Activated T-cell treated with anti-CD3 and anti-CD28 coated beads, Interleukin-2, amount 50 U/mL, for 24 hours (primary cell): ENCODE measurements at places on chromosomes 2 and 18.

DNA sequence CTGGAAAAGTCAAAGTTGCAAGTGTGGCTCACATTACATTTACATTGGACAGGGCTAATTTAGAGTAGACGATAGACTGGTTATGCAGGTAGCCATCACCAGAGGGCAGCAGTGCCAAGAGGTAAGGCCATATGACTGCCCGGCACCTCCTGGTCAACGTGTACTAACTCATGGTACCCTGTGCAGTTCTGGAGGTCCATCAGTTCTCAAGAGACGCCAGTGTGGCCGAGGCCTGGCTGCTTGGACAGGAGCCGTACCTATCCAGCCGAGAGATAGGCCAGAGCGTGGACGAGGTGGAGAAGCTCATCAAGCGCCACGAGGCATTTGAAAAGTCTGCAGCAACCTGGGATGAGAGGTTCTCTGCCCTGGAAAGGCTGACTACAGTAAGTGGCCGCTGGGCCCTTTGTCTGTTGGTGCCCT is 65.8 kb upstream of the EML6 start:
- peak overlapping the region; percentile 56 for H3K27ac ChIP-seq
- DNase-seq: peak; percentile 58
- no peak overlapping the region for H3K4me3 ChIP-seq
- H3K4me1 ChIP-seq: peaks cover 19% of the 10 kb centered on the region
- H3K27me3 ChIP-seq: no peaks in the 10 kb centered on the region

DNA sequence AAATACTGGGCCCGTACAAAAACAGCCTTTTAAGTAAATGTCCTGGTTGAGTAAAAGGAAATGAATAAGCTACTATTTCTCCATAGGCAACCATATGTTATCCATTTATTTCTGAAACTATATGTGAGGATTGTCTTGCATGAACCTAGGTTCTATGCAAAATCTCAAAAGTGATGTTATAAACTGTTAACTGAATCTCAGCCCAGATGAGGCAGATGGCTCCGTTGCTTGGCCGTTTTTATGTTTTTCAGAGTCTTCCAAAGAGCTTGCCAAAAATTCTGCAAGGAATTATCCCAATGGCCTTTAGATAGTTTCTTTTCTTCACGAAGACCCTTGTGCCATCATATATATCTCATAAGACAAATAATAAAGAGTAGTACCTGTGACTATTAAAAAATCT is 1669.5 kb upstream of the DDX18 start:
- H3K27ac ChIP-seq: no peak overlapping the region
- no peak overlapping the region for H3K4me3 ChIP-seq
- H3K36me3 ChIP-seq: no peaks in the 10 kb centered on the region
- H3K4me1 ChIP-seq: no peaks in the 10 kb centered on the region

- peaks cover 5% of the 10 kb centered on the region for H3K27me3 ChIP-seq
- no peak overlapping the region for H3K27ac ChIP-seq
- DNase-seq: no peak
- no peaks in the 10 kb centered on the region for H3K4me1 ChIP-seq
Measured at GRCh38 chr18:45236676-45237075, 378.6 kb upstream of the SLC14A2 start.

- no peak for DNase-seq
- no peak overlapping the region for H3K4me3 ChIP-seq
- peaks cover 21% of the 10 kb centered on the region for H3K27me3 ChIP-seq
- no peaks in the 10 kb centered on the region for H3K4me1 ChIP-seq
Measured at GRCh38 chr2:178327516-178327915, 123.5 kb downstream of the PRKRA start.

DNA sequence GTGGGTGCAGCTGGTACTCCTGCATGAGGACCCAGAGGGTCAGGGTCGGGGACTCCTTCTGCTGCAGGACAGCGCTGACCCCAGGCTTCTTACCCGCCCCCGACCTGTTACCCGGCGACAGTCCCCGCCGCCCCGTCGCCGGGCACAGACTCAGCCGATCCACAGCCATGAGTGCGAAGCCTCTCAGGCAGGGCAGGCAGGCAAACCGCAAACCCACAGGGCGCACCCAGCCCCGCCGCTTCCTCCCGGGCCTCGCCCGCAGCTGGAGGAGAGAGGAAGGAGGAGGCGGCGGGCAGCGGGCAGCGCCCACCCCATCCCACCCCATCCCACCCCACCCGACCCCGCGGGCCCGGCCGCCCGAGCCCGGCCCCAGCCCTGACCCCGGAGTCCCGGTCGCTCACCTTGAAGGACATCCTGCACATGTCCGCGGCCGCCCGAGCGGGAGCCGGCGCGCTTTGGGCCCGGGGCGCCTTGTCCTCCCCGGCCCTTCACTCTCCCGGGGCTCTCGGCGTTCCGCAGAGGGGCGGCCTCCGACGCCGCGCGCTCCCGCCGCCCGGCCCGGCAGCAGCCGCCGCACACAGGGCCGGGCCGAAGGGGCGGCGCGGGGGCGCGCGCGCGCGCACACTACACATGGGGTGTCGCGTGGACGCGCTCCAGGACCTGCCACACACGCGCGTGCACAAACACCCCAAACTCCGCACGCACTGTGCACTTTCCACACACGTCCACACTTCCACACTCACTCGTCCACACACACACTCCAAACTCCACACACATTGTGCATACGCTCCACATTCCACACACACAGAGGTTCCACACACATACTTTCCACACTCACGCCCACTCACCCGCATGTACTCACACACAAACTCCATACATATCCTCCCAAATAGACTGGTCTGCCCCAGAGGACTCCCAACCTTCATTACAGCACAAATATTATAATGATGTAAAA is at the start of gene ANKRD29:
ANKRD29 (minus strand) TSS at position 603 of the 955 bp plus-strand sequence; CDS start at position 422, 181 bp downstream.
- H3K36me3 ChIP-seq: no peaks in the 10 kb centered on the region
- H3K27ac ChIP-seq: peak within 1 kb of the TSS; percentile 58
- H3K4me3 ChIP-seq: peak within 1 kb of the TSS; percentile 74
- peaks cover 44% of the 10 kb centered on the region for H3K27me3 ChIP-seq

DNA sequence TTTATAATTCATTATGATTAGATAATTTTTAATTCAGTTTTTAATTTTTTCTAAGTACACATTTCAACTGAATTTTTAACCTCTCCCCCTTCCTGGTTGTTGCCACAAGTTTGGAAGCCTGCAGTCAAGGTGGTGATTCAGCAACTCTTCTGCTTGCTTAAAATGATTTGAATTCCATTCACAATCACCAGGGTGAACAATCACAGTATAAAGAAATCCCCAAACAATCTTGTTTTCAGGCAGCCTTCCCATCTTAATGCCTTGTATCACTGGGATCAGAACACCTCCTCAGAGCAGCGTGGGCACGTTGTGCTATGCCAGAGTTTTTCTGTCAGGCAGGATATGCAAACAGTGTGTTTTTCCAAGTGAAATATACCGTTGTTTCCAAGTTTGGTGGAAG is 46.7 kb upstream of the BARD1 start:
- no peak overlapping the region for H3K4me3 ChIP-seq
- no peaks in the 10 kb centered on the region for H3K36me3 ChIP-seq
- no peaks in the 10 kb centered on the region for H3K4me1 ChIP-seq
- no peak for DNase-seq
- H3K27ac ChIP-seq: no peak overlapping the region
- H3K27me3 ChIP-seq: no peaks in the 10 kb centered on the region

GRCh38 chr2:117967977-117968718 is 45.7 kb downstream of the CCDC93 start:
- no peak overlapping the region for H3K4me3 ChIP-seq
- H3K36me3 ChIP-seq: peaks cover 96% of the 10 kb centered on the region
- H3K27ac ChIP-seq: no peak overlapping the region
- no peak for DNase-seq
- H3K4me1 ChIP-seq: no peaks in the 10 kb centered on the region

- no peak overlapping the region for H3K27ac ChIP-seq
- peaks cover 60% of the 10 kb centered on the region for H3K36me3 ChIP-seq
- no peaks in the 10 kb centered on the region for H3K27me3 ChIP-seq
- peaks cover 5% of the 10 kb centered on the region for H3K4me1 ChIP-seq
- no peak for DNase-seq
Measured at GRCh38 chr2:214740867-214741395, 68.6 kb downstream of the BARD1 start.

GRCh38 chr2:57549642-57550102 is 496.9 kb upstream of the VRK2 start:
- no peak for DNase-seq
- H3K4me3 ChIP-seq: no peak overlapping the region
- peaks cover 4% of the 10 kb centered on the region for H3K4me1 ChIP-seq
- H3K36me3 ChIP-seq: no peaks in the 10 kb centered on the region
- H3K27ac ChIP-seq: no peak overlapping the region
- peaks cover 2% of the 10 kb centered on the region for H3K27me3 ChIP-seq

GRCh38 chr18:48896875-48897511 is 53.8 kb downstream of the SMAD7 start:
- peaks cover 13% of the 10 kb centered on the region for H3K4me1 ChIP-seq
- H3K27me3 ChIP-seq: no peaks in the 10 kb centered on the region
- no peaks in the 10 kb centered on the region for H3K36me3 ChIP-seq
- DNase-seq: no peak
- no peak overlapping the region for H3K27ac ChIP-seq

GRCh38 chr18:14781671-14782070 is 33.7 kb downstream of the ANKRD30B start:
- H3K4me3 ChIP-seq: no peak overlapping the region
- H3K4me1 ChIP-seq: no peaks in the 10 kb centered on the region
- no peak overlapping the region for H3K27ac ChIP-seq
- no peaks in the 10 kb centered on the region for H3K36me3 ChIP-seq

GRCh38 chr2:60071490-60071831 is 482.0 kb downstream of the BCL11A start:
- no peak for DNase-seq
- H3K4me1 ChIP-seq: no peaks in the 10 kb centered on the region
- H3K36me3 ChIP-seq: no peaks in the 10 kb centered on the region
- H3K27ac ChIP-seq: no peak overlapping the region
- H3K4me3 ChIP-seq: no peak overlapping the region
- H3K27me3 ChIP-seq: no peaks in the 10 kb centered on the region

- DNase-seq: no peak
- H3K4me1 ChIP-seq: no peaks in the 10 kb centered on the region
- no peaks in the 10 kb centered on the region for H3K27me3 ChIP-seq
- H3K4me3 ChIP-seq: no peak overlapping the region
Measured at GRCh38 chr18:22641958-22642357, 224.2 kb upstream of the CTAGE1 start.

DNA sequence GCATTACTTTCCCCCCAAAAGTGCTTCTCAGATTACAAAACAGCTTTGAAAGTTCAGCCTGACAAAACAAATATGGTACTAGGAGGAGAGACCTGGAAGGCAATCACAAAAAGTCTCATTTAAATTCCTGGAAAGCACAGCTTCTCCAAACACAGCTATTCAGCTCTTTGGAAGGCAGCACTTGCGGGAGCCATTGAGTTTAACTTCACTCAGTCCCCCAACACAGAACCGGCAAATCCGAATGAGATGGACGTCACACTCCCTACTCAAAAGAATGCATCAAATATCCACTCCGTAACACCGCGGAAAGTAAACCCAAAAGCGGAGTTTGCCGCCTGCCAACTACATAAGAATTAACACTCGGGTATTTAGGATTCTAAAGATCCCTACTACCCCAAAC is 638 bp downstream of the ST6GAL2 start:
- peaks cover 6% of the 10 kb centered on the region for H3K4me1 ChIP-seq
- no peak overlapping the region for H3K27ac ChIP-seq
- no peaks in the 10 kb centered on the region for H3K36me3 ChIP-seq
- H3K4me3 ChIP-seq: no peak overlapping the region
- no peak for DNase-seq

DNA sequence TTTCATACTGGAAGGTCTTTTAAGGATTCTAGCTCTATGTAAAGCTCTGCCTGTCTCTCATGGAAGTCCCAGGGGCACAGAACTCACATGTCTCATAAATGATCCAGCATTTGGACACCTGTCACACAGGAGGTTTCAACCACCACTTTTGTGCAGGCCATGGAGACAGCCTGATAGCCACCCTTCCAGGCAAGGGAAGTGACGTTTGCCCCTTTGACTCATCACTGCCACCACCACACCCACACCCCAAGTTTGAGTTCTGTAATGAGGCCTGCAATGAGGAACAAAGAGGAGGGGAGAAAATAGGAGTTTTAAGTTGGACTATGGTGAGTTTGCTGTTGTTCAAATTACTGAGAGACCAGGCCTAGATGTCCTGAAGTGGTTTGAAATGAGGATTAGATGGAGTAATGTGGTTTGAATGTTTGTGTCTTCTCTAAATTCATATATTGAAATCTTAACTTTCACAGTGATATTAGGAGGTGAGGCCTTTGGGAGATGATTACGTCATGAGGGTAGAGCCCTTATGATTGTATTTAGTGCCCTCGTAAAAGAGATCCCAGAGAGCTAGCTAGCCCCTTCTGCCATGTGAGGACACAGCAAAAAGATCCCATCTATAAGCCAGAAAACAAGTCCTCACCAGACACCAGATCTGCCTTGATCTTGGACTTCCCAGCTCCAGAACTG is 175.3 kb upstream of the EPHA4 start:
- no peaks in the 10 kb centered on the region for H3K4me1 ChIP-seq
- H3K36me3 ChIP-seq: no peaks in the 10 kb centered on the region
- no peaks in the 10 kb centered on the region for H3K27me3 ChIP-seq
- H3K27ac ChIP-seq: no peak overlapping the region
- H3K4me3 ChIP-seq: no peak overlapping the region
